T-cell (primary cell): ENCODE measurements at places on chromosomes 4 and X.

DNA sequence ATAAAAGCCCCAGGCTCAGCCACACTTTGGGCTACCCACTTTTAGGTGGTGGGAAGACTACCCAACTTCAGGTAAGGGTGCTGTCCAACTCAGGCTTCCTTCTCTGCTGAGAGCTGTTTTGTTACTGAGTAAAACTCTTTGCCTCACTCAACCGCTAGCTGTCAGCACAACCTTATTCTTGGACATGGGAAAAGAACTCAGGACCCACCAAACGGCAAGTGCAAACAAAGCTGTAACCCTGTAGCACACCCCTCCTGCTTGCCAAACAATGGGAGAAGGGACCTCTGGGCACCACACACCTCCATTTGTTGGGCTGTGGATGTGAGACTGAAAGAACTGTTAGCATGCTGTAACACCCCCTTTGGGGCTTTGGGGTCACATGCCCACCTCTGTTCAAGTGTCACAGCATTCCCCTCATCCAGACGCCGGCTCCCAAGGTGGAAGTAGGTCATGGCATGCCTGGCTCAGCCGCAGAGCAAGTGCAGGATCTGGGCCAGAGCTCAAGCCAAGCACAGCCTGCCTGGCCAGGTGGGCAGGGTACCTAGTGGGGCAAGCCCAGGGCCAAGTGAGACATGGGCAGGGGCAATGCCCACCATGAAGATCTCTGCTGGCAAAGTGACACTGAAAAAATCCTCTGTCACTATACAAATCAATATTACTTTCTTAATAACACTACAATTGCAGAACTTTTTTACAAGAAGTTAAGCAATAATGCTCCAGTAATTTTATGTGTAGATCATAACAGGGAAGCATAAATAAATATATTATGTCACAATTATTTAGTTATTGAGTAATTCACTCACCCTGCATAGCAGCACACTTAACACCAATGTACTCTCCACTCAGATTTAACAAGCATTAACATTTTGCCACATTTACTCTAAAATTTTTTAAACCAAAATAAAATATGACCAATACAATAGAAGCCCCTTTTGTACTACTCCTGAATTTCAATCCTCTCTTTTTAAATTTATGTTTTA is 107.2 kb downstream of the TBCK start:
- no peak for DNase-seq

DNA sequence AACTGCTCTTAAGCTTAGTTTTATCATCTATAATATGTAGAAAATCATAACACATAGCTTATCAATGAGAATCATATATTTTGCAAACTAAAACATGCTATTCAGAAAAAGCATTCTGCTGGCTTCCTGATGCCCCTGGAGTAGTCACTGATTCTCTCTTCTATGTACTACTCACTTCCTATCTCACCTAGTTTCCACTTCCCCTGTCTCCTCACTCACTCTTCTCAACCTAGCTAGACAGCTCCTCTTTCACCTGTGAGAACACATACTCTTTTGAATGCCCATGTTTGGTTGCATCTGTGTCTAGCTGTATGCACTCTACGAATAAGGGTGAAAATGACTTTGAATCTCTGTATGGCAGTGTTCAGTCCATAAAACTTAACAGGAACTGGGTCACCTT is 9.3 kb downstream of the TMEM144 start:
- no peak for DNase-seq

GRCh38 chr4:165433529-165433928 is 54.7 kb downstream of the CPE start:
- no peak for DNase-seq

DNA sequence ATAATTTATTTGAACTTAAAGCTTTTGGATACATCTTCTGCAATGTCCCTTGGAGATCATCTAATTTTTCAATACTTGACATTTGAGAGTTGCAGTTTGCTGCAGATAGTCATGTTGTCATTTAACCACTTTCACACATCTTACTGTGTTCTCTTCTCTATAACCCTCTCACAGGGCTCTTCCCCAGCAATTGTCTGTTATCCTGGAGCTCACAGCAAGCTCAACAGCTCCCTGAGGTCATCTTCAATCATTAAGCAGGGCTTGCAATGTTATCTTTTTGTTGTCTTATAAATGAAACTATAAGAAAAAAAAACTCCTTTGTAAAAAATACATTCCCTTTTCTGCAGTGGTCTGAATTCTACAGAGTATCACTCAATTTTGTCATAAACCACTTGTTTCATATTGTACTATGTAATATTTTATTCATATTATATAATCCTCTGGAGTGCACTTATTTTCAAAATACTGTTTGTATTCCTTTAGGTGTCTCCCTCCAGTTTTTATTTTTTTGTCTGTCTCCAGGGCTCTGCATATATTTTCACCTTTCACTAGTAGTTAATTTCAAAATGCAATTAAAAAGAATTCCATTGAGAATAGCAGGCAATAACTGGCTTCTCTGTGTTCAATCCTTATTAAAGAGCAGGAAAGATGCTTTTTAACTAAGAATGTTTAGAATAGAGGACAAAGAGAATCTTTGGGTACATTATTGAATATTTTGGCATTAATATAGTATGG is 106.3 kb upstream of the ARSJ start:
- no peak for DNase-seq

- no peak for DNase-seq
These were observed 6.8 kb downstream of the CLDN2 start for GRCh38 chrX:106927023-106927422.

- DNase-seq = no peak
These were observed 73.8 kb downstream of the CRLF2 start for GRCh38 chrX:1138476-1139184.

DNA sequence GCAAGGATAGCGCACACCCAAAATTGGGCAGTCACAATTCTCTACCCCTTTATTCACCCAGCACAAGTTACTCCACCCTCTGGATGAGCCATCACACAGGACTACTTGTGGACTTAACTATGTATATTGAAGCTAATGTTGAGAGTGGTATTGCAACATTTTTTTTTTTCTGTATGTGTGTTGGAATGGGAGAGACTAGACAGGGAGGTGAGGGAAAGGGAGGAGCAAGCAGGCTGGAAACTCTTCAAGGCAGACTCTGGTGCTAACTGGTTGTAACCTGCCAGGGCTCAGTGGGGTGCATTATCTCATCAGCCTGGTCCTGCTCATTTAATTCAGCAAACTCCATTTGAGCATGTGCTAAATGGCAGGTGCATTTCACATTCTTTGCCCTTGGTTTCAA is 18.4 kb upstream of the CWH43 start:
- no peak for DNase-seq

DNA sequence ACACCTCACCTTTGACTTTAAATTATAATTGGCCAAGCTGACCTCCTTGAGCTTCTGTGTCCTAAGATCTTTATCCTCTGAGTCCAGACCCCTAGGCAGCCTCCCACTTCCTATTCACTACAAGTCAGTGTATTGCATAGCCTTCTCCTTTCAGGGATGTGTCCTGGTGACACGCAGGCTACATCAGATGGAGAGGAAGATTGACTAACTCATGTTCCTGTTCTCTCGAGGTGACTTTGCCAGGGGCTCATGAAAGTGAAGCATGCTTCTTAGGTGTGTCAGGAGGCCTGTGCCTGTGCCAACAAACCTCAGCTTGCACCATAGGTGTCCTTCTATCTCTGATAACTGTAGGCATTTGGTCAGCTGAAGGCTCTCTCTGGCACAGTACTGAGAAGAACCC is 195.7 kb upstream of the HS3ST1 start:
- no peak for DNase-seq

- no peak for DNase-seq
These were observed 309.5 kb downstream of the TMA16 start for GRCh38 chr4:163804001-163804400.

- DNase-seq = no peak
These were observed 734.6 kb downstream of the GLUD2 start for GRCh38 chrX:121781991-121782390.

GRCh38 chr4:184097815-184098214 is 119.9 kb downstream of the ENPP6 start:
- no peak for DNase-seq

DNA sequence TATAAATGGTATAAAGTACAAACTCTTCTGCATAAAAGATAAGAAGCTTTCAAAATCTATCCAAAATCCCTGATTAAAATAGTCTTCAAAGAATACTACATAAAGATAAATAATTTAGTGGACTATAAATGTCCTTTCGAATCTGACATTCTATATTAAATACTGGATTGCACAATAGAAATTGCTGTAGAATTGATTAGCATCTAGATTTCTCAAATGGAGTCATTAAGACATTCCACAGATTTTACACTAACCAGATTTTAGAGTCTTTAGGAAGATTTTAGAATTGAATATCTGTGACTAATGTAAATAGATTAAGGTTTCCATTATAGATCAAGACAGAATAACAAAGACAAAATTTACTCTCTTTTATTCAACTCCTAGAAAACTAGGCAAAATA is 663.9 kb downstream of the STPG2 start:
- DNase-seq = no peak

GRCh38 chr4:67565284-67565683 is 6.8 kb downstream of the STAP1 start:
- DNase-seq = no peak

- DNase-seq = no peak
These were observed 12.4 kb downstream of the CAMK2D start for GRCh38 chr4:113749178-113749577.

DNA sequence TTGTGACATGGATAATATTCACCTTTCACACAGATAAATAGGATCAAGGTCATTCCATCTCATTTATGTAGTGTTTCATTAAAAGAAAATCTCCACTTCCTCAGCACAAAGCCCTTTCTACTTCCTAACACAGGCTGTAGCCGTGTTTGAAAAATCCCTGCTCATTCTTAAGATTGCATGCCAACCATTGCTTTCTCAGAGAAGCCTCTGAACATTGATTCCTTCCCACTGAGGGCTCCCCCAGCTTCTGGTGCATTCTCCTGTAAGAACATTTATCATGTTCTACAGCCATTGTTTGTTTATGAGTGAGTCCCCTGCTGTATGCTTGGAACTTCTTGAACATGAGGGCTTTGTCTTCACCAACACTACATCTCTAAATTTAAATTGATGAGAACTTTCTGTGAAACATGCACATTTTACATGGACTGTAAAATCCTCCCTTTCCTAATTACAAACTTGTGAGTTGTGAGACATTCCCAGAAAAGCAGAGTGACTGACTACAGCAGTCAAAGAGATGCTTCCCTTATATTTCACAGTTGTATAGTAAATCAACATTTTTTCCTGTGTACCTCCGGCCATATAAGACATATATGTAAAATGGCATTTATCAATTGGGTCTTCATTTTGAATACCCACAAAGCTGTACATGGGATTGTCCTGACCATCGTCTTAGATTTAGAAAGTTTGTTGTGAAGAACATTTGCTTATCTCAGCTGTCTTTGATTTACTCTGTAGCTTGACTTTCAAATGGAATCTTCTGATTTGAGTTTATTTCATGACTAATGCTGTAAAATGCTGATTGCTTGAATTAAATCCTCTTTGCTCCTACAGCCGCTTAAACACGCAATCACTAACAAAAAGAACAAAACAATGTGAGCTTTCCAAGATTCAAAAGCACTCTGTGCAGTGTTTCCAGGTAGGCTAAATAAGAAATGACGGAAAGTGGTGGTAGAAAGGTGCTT is 600.5 kb upstream of the SLIT2 start:
- no peak for DNase-seq

GRCh38 chr4:10180603-10180926 is 64.0 kb upstream of the WDR1 start:
- no peak for DNase-seq

DNA sequence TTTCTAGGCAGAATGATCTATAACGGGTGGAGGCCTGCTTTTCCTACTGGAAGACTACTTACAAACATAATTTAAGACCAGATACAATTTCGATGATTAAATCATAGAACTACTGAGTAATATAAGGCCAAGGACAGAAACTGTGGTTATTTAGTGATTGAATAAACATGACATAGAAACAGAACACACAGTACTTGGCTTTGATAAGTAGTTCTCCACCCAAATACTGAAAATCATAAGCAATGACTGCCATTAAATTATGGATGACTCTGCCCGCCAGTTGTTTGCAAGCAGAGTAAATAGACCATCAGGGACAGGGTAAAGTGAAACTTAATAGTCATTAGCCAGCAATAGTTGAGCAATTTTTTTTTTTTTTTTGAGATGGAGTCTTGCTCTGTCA is 17.2 kb upstream of the SMIM14 start:
- DNase-seq = no peak

DNA sequence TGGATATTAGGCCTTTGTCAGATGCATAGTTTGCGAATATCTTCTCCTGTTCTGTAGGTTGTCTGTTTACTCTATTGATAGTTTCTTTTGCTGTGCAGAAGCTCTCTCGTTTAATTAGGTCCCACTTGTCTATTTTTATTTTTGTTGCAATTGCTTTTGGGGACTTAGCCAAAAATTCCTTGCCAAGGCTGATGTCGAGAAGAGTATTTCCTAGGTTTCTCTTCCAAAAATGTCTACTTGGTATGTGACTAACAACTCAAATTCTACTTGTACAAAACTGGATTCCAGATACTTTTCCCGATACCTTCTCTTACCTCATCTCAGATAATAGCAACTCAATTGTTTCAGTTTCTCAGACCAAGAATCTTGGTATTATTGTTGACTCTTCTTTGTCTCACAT is 142.4 kb upstream of the GLRA2 start:
- no peak for DNase-seq

GRCh38 chr4:13548059-13548983 is 4.0 kb upstream of the NKX3-2 start:
- DNase-seq = no peak

- DNase-seq = no peak
These were observed 361.0 kb downstream of the GRXCR1 start for GRCh38 chr4:43253541-43253940.

GRCh38 chrX:46770817-46771163 is 11.9 kb upstream of the SLC9A7 start:
- no peak for DNase-seq

DNA sequence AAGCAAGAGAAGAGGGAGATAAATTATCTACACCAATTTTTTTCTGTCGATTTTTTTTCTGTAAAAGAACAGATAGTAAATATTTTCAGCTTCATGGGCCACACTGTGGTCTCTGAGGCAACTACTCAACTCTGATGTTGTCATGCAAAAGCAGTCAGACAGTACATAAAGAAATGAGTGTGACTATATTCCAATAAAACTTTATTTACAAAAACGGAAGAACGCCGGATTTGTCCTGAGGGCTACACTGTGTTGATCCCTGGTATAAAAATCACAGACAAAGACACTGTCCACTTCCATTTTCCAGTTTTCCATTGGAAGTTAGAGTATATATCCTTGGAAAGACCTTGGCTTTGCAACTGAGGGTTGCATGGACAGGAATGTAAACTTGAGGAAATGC is 18.0 kb downstream of the GPR143 start:
- DNase-seq = no peak

- no peak for DNase-seq
These were observed 57.6 kb upstream of the LGI2 start for GRCh38 chr4:25088093-25088952.

DNA sequence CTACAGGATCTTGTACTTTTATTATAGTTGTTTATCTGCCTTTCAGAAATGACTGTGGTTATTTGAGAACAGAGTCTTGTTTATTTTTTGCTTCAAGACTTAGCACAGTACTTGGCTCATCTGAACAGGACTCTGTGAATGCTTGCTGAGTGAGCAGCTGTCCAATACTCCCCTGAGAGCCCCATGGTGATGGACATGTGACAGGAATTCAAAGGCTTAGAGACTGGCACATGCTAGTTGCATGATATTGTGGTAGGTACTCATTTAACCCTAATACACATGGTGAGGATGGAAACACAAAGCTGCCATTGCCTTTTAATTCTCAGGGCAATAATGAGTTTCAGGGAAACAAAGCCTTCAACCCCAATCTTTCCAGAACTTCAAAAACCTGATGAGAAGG is 97.3 kb downstream of the GEMIN8 start:
- DNase-seq = no peak
